ENCODE measurements at places on chromosomes 5 and 9.

DNA sequence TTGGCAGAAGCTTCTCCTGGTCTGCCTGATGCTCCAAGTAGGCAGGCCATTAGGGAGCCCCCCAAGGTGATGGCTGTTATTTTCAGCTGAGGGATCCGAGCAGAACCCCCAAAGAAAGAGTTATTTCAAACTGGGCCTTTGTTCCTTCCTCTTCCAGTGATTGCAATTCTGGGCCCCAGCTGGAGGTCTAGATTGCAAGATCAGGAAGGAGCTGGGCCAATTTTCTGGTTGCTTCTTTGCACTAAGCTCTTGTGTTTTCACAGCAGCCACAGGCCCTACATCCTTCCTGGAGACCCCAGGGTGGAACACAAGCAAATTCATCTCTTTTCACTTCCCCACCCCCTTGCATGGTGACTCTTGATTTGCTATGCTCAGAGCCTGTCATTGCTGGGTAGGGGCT is 215.0 kb downstream of the SEMA6A start:
- DNase-seq = no peak

- DNase-seq = no peak
Observed at GRCh38 chr5:20678386-20678785, 690.4 kb upstream of the CDH18 start.

DNA sequence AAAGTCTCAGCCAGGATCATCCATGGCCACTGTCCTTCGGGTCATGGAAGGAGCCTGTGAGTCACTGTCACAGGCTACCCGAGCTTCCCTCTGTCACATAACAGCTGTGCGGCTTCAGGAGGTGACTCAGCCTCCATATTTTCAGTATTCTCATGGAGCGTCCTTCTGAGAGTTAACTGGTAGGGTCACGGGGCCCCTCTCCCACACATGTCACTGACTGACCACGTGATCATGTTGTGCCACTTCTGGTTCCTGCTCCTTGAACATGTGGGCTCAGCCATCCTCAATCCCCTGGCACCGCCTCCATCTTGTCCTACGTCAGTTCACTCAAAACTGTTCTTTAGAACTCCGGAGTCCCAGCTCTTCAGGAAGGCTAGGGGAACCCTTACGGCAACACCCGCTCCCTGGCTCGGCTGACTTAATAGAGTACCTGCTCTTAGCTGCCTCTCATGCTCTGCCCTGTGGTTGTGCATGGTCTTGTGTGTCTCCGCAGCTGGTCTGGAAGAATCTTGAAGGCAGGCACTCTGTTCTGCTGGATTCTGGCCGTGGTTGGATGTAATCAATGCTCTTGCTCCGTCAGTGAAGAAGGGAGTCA is 182.8 kb downstream of the ICE1 start:
- no peak for DNase-seq

DNA sequence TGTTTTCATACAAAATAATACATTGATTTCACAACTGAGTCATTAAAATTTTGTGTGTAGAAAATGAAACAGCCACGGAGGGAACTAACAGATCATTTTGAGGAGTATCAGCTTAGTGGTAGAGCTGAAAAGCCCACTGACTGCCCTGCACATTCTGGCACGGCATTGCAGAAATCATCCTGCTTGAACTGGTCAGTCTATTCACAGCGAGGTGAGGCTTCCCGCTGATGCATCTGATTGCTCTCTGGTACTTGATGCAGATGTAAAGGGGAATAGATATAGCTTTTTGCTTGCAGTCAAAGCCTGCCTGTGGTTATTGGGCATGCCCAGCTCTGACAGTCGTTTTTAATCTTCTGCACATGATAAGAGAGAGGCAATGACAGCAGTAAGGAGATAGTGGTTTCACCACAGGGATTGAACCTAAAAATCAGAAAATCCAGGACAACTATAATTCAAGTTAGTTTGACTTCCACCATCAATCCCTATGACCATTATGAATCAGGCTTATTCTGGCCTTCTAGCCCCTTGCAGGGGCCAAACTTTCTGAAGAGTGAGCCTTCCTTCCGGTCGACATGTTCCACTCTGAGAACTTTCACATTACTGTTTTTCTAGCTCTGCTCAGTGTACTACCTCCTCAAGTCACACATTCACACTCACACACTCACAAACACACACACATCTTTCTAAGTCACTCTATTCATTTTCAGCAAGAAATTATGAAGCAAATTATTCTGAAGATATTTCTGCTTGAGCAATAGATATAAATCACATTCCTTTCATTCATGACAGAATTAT is 782.8 kb upstream of the NUDT12 start:
- DNase-seq = no peak

DNA sequence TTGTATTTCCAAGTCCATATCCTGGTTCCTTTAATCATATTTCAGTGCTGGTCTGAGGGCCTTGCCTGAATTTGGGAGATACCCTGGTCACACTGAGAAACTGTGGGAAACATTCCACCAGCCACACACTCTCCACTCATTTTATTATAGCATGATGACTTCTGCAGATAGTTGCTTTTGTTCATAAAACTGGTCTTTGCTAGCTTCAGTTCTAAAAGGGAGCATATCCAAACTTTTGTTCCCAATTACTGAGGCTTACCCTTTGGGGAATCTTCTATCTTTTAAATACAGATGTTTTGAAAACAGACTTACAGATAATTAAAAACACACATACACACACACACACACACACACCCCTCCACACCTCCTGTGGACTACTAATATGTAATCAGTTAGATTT is 21.0 kb downstream of the DMGDH start:
- DNase-seq = no peak

GRCh38 chr9:98201102-98201501 is 8.7 kb upstream of the CORO2A start:
- DNase-seq = no peak

DNA sequence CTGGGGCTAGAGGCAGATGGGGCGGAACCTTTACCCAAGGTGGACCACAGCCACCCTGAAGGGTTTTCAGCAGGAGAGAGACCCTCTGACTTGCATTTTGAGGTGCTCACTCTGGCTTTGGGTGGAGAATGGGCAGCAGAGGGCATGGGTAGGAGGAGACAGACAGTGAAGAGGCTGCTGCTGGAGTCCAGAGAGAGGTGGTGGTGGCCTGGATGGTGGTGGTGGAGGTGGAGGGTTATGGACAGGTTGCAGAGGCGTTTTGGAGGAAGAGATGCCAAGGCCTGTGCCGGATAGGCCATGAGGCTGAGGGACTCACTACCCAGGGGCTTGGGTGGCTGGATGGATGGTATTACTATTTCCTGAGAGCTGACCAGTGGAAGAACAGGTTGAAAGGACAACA is 46.1 kb upstream of the CDKN2AIPNL start:
- DNase-seq = no peak

GRCh38 chr9:92808726-92809451 is 44.3 kb upstream of the BICD2 start:
- peak; percentile 49 for DNase-seq

DNA sequence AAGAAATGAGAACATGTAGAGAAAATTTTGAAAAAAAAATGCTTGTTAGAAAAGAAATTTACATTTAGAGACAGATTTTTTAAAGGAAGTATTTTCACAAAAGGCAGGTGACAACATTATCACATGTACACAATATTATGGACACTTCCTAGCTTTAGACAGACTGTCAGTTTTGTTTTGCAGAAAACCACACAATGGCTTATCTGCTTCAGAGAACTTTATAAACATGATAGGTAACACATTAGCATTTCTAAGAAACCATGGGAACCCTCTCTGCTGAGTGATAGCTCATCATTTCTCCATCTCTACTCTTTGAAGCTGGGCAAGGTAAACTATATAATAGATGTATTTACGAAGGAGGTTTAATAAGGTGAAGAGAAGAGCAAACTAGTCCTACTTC is 25.6 kb downstream of the POU5F2 start:
- DNase-seq = no peak

- DNase-seq = no peak
Observed at GRCh38 chr5:59446356-59446755, 447.2 kb downstream of the PDE4D start.

GRCh38 chr5:14211818-14212803 is 69.0 kb downstream of the TRIO start:
- DNase-seq = no peak

- DNase-seq = no peak
Observed at GRCh38 chr9:112012026-112012902, 115.7 kb downstream of the UGCG start.

DNA sequence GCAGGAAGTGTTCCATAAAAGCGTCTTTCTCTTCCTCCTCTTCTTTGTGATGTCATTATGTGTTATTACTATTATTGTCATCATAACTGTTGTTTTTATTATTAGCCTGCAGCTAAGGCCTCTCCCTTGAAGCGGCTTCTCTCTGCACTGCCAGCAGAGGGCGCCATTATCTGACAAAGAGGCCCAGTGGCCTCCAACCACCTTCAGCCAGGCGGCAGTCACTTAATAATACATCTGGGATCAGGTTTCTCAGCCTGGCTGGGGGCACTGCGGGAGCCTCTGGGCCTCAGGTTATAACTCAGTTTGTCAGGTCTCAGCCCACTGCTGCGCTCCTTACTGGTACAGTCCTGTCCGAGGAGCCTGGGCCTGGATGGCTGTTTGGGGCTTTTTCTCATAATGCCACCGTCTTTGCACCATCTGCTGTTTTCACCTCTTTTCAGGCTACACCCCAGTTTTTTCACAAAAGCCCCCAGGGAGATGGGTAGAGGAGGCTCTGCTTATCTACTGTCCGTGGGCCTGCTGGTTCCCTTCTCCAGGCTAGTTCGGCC is 281.9 kb downstream of the NSG2 start:
- peak; percentile 41 for DNase-seq

- no peak for DNase-seq
Observed at GRCh38 chr5:107469064-107469463, 201.7 kb downstream of the EFNA5 start.

DNA sequence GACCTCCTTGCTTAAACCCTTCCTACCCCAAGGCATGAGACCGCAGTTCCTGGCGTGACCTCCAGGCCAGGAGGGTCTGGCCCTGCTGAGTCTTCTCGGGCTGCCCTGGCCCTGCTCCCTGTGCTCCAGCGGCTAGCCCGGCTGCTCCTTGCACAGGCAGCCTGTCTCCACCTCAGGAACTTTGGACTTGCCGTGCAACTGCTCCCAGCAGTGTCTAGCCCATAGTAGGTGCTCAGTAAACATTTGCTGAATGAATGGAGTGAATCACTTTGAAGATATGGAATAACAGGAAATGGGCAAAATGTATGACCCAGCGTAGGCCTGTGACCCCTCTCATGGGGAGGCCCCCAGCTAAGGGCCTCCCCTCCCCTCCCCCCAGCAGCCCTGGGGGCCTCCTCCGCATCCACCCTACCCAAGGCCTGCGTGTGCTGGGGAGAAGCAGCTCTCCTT is 127.1 kb downstream of the ZNF354C start:
- no peak for DNase-seq

Measured in stimulated activated CD8-positive, alpha-beta memory T cell treated with anti-CD3 and anti-CD28 coated beads, Interleukin-2, amount 100 ng/mL, for 48 hours (primary cell).